ENCODE measurements at places on chromosomes 3 and 15.

DNA sequence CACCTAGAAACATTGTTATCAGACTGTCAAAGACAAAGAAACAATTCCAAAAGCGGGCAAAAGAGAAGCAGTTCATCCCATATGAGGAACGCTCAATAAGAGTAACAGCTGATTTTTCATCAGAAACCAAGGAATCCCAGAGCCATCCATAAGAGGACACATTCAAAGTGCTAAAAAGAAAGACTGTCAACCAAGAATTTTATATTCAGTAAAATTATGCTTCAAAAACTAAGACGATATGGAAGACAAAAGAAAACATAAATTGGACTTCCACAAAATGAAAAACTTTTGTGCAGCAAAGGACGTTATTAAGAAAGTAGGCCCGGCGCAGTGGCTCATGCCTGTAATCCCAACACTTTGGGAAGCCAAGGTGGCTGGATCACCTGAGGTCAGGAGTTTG is 4.0 kb downstream of the LEO1 start:
- DNase-seq = no peak

DNA sequence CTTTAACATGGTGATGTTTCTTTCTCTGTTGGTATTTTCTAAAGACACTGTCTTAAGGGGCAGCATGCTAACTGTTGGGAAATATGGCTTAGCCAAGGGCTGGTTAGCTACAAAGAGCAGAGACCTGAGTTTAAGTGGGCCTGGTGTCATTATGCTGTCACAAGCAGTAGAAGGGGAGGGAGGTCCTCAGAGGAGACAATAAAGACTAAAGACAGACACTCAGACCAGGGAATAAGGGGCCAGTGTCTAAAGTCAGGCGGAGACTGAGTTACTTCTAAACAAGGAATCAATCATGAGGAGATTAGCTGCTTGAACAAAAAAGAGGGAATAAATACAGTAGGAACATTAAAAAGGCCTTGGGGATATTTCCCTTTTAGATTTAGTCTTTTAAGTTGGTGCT is 142.7 kb upstream of the DPPA4 start:
- DNase-seq = no peak

DNA sequence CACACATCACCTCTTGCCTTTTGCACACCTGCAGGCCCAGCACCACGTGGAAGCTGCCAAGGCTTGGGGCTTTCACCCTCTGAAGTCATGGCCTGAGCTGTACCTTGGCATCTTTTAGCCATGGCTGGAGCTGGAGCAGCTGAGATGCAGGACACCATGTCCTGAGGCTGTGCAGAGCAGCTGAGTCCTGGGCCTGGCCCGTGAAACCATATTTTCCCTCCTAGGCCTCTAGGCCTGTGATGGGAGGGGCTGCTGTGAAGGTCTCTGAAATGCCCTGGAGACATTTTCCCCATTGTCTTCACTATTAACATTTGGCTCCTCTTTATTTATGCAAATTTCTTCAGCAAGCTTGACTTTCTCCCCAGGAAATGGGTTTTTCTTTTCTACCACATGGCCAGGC is 41.9 kb upstream of the PEX5L start:
- no peak for DNase-seq

GRCh38 chr3:187520027-187520945 is 149.9 kb downstream of the SST start:
- no peak for DNase-seq

DNA sequence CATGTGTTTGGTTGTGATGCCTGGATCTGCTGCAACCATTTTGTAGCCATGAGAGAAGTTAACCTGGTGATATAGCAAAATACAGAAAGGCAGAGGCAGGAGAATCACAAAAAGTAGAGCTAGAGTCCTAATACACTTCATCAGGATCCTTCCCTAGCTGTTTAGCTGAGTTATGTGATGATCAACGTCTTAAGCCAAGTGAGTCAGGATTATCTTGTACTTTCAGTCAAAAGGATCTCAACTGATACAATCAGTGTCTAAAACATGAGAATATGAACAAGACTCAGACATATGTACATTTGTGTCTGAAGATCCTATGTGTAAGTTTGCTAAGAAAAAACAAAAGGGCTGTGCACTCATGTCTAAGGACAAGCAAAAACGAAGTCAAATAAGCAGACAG is 236.9 kb downstream of the NTRK3 start:
- no peak for DNase-seq

- DNase-seq = peak; percentile 94
Measured at GRCh38 chr3:193805448-193805847, 212.4 kb downstream of the OPA1 start.

GRCh38 chr3:65884071-65884470 is 154.6 kb downstream of the MAGI1 start:
- DNase-seq = no peak

- no peak for DNase-seq
Measured at GRCh38 chr3:197085137-197085536, 55.5 kb upstream of the MELTF start.

DNA sequence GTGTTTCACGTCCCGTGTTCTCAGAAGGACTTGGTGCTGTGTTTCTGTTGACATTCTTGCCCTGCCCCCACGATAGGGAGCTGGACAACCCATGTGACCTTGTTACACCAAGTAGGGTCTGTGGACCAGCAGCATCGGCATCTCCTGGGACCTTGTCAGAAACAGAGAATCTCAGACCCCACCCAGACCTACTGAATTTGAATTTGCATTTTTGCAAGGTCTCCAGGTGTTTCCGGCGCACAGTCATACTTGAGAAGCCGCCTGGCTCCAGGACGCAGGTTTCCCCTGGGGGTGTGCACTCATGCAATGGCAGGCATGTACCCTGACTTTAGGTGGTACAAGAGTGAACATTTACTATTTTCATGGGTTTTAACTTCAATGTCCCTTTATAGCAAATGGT is 117.9 kb downstream of the TLE3 start:
- no peak for DNase-seq
